ENCODE measurements at places on chromosomes 1 and 21. TPM values are rescaled to one million over a fixed set of nuclear protein-coding genes. Genes with fewer than 3 reads are reported as not detected.

GRCh38 chr1:912740-913301, 10.9 kb upstream of the SAMD11 start:
- H3K27me3 ChIP-seq: no peaks in the 10 kb centered on the region
- peaks cover 66% of the 10 kb centered on the region for H3K4me1 ChIP-seq
- no peak overlapping the region for H3K4me3 ChIP-seq
- H3K36me3 ChIP-seq: no peaks in the 10 kb centered on the region
- no peak for DNase-seq

GRCh38 chr1:155182052-155182550, 8.5 kb downstream of the TRIM46 start:
- no peak for DNase-seq
- no peak overlapping the region for H3K4me3 ChIP-seq
- H3K27ac ChIP-seq: no peak overlapping the region
- H3K4me1 ChIP-seq: peaks cover 2% of the 10 kb centered on the region
- H3K36me3 ChIP-seq: no peaks in the 10 kb centered on the region

DNA sequence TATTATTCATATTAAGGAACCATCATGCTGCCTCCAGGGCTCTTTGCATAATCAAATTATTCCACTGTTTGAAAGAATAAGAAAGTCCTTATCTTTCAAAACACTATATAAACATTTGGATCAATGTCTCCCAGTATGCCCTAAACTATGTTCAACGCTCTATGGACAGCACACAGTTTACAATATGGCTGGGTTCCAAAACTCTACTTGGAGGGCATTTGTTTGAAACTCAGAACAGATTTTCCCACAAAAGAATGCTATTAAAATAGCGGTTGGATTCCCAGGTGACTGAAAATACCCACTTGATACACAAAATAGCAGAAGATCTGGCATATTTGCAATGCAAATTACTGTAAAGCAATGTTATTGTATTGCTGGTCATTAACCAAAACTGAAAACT, 3.2 kb downstream of the HAO2 start:
- H3K4me3 ChIP-seq: no peak overlapping the region
- no peak for DNase-seq
- H3K27me3 ChIP-seq: peaks cover 17% of the 10 kb centered on the region
- H3K27ac ChIP-seq: no peak overlapping the region

DNA sequence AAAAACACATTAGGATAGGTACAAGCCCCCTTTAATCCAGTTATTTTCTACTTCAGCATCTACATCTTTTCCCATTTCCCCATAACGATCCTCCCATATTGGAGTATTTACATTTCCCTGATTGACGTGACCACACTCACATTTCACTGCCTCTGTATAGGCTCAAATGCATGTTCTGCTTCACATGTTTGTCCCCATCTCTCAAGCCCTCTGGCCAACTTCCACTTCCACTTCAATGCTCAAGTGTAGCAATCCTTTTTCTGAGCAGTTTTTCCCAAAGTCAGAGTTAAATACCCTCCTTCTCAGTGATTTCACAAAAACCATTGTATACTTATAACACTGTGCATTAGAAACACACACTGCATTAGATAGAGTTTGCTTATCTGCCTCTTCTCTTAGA, 61.8 kb upstream of the TTLL7 start:
- no peaks in the 10 kb centered on the region for H3K36me3 ChIP-seq
- H3K4me1 ChIP-seq: no peaks in the 10 kb centered on the region
- DNase-seq: no peak
- no peak overlapping the region for H3K4me3 ChIP-seq
- no peak overlapping the region for H3K27ac ChIP-seq
- peaks cover 6% of the 10 kb centered on the region for H3K27me3 ChIP-seq

The CA14 gene
- total RNA-seq: not detected

The CLCNKB gene
- not detected for total RNA-seq

The JAM2 gene
- 0.21 TPM for total RNA-seq

- DNase-seq: no peak
- no peaks in the 10 kb centered on the region for H3K36me3 ChIP-seq
- H3K27ac ChIP-seq: no peak overlapping the region
These were observed 114.7 kb upstream of the NGF start for GRCh38 chr1:115452600-115453329.

DNA sequence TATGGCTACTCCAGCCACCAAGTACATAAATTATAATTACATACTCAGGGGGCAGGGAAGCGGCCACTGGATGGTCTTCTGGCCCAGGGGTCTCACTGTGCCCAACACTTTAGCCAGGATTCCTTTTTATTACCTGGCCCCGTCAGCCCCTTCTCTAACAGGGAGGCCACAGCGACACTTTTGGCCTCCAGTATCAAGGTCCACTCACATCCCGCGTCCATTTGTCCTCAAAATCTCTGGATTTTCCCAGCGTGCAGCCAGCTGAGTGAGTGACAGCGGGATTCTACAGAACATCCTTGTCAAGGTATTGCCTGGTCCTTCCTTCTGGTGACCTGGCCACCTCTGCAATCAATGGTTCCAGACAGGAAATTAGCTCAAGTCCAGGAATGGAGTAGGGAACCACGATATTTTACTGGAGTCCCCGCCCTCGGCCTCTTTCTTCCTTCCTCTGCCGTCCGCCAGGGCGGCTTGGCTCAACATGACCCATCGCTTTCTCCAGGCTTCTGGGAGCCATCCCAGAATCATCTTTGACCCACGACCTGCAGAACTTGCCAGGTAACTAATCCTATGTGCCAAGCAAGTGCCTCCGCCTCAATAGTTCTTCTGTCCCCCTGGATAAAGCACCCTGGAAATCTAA, 2.7 kb upstream of the COL6A2 start:
- H3K27ac ChIP-seq: no peak overlapping the region
- no peak for DNase-seq
- H3K4me1 ChIP-seq: no peaks in the 10 kb centered on the region
- H3K36me3 ChIP-seq: no peaks in the 10 kb centered on the region
- no peak overlapping the region for H3K4me3 ChIP-seq

DNA sequence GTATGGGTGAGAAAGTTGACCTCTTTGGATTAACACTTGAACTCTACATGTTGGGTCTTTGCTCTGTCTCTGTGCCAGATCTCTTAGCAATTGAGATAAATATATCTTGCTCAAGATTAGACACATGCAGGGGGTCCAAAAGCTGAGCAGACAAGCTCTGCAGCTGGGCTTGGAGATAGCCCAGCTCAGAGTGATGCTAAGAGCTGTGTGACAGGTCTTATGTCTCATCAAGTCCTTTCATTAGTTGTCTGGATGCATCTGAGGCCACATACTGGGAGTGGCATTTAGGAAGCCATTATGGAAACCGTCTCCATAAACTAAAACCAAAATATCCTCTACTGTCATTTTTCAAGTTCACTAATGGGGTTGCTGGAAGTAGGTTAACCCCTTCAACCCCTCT, 289.4 kb upstream of the DUSP10 start:
- H3K27me3 ChIP-seq: no peaks in the 10 kb centered on the region
- H3K4me3 ChIP-seq: no peak overlapping the region
- no peak overlapping the region for H3K27ac ChIP-seq
- no peaks in the 10 kb centered on the region for H3K36me3 ChIP-seq
- no peaks in the 10 kb centered on the region for H3K4me1 ChIP-seq

GRCh38 chr1:119556423-119556822, 49.4 kb downstream of the HSD3B1 start:
- no peaks in the 10 kb centered on the region for H3K27me3 ChIP-seq
- no peak for DNase-seq
- H3K27ac ChIP-seq: no peak overlapping the region
- no peaks in the 10 kb centered on the region for H3K36me3 ChIP-seq
- H3K4me3 ChIP-seq: no peak overlapping the region

- H3K27ac ChIP-seq: no peak overlapping the region
- no peaks in the 10 kb centered on the region for H3K27me3 ChIP-seq
- no peak overlapping the region for H3K4me3 ChIP-seq
- H3K36me3 ChIP-seq: no peaks in the 10 kb centered on the region
- no peaks in the 10 kb centered on the region for H3K4me1 ChIP-seq
- no peak for DNase-seq
These were observed 301.8 kb upstream of the DUSP10 start for GRCh38 chr1:222043444-222044292.
